ENCODE measurements at places on chromosomes 5 and 9. TPM values are rescaled to one million over a fixed set of nuclear protein-coding genes. Genes with fewer than 3 reads are reported as not detected.

The MYORG gene
- total RNA-seq = 0.52 TPM

The RFESD gene
- 10.9 TPM for total RNA-seq

The PCDHB7 gene
- 0.14 TPM for total RNA-seq

The SLC22A4 gene
- 0.66 TPM for total RNA-seq

- H3K27ac ChIP-seq = no peak overlapping the region
- peaks cover 54% of the 10 kb centered on the region for H3K4me1 ChIP-seq
- no peaks in the 10 kb centered on the region for H3K36me3 ChIP-seq
- H3K27me3 ChIP-seq = no peaks in the 10 kb centered on the region
- H3K4me3 ChIP-seq = no peak overlapping the region
These were observed 190.9 kb downstream of the TTC39B start for GRCh38 chr9:15116130-15116580.

GRCh38 chr9:125325826-125326225 is 64.2 kb downstream of the GAPVD1 start:
- H3K27ac ChIP-seq = no peak overlapping the region
- H3K36me3 ChIP-seq = peaks cover 38% of the 10 kb centered on the region
- H3K27me3 ChIP-seq = no peaks in the 10 kb centered on the region
- no peak for DNase-seq

GRCh38 chr9:2849941-2850340 is 6.0 kb upstream of the PUM3 start:
- H3K36me3 ChIP-seq = no peaks in the 10 kb centered on the region
- H3K27me3 ChIP-seq = peaks cover 5% of the 10 kb centered on the region
- H3K27ac ChIP-seq = no peak overlapping the region
- H3K4me3 ChIP-seq = no peak overlapping the region

- H3K4me1 ChIP-seq = no peaks in the 10 kb centered on the region
- no peak for DNase-seq
- no peaks in the 10 kb centered on the region for H3K27me3 ChIP-seq
- peaks cover 9% of the 10 kb centered on the region for H3K36me3 ChIP-seq
- H3K27ac ChIP-seq = no peak overlapping the region
These were observed 31.2 kb downstream of the AMBP start for GRCh38 chr9:114046875-114047274.

- H3K27me3 ChIP-seq = peaks cover 30% of the 10 kb centered on the region
- peaks cover 5% of the 10 kb centered on the region for H3K4me1 ChIP-seq
- H3K4me3 ChIP-seq = no peak overlapping the region
These were observed 1.8 kb downstream of the SEMA5A start for GRCh38 chr5:9544056-9544455.

GRCh38 chr5:72166070-72166979 is 59.0 kb downstream of the MAP1B start:
- H3K27me3 ChIP-seq = peaks cover 15% of the 10 kb centered on the region
- no peaks in the 10 kb centered on the region for H3K4me1 ChIP-seq
- no peak for DNase-seq

DNA sequence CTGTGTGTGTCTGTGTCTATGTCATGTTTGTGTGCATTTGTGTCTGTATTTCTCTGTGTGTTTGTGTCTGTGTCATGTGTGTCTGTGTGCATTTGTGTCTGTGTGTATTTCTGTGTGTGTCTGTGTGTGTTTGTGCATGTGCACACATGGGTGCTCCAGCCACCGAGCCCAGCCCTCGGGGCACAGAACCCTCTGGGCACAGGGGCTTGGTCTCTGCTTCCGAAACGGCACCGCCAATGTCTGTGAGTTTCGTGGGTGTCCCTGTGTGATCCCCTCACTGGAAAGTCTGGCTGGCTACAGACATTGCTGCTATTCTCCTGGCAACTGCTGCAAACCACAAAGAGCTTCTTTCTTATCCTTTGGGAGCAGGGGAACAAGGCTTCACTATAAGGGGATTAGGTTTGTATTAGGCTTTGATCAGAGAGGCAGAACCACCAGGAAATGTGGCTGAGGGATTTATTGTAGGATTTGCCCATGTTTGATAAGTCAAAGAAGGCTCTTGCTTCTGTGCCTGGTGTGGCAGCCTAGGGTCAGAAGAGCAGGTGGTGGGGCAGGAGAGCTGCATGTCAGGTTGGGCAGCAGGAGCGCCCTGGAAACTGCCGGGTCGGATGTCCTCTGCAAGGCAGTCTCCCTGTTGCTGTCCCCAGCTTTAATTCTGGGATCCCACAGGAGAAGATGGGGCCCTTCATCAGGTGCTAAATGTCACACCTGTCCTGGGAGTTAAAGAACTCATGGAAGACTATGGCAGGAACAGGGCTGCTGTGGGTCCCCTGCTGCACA is 39.6 kb upstream of the FCN1 start:
- H3K27ac ChIP-seq = no peak overlapping the region
- H3K4me3 ChIP-seq = no peak overlapping the region

DNA sequence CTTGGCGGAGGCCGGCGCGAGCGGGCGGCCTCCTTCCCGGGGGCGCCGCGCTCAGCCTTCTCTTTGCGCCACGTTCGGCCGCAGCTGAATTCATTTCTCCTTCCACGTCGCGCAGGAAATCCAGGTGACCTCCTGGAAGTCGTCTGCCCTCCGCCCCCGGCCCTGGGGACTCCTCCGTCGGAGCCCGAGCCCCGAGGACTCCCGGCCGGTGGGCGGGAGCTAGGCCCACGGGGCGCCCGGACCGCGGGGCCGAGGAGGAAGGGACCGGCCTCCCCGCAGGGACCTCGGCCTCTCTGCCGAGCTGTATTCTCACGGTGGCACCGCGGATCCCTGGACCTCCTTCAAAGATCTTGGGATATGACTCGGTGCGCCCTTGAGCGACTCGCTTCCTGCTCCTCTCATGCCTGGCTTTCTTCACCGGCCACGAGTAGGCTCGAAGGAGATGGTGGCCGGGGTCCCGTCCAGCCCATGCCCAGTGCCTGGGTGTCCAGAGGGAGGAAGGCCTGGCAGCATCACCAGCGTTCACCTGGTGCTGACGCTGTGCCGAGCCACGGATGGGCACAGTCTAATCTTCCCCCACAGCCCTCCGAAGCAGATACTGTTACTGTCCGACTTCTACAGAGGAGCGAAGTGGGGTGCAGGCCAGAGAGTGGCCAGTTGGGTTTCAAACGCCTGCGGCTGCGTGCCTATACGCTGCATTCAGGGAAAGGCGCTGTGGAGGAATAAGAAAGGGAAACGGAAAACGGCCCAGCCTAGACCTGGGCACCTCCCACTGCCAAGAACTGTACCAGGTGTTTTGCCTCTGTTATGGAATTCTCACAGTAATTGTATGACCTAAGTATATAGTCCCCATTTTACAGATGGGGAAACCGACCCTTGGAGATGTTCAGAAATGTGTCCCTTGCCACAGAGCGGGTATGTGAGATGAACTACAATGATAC is 47.3 kb downstream of the PAX5 start:
- H3K4me1 ChIP-seq = no peaks in the 10 kb centered on the region
- peaks cover 43% of the 10 kb centered on the region for H3K27me3 ChIP-seq
- no peak overlapping the region for H3K4me3 ChIP-seq
- no peak for DNase-seq
- H3K27ac ChIP-seq = no peak overlapping the region

GRCh38 chr9:131578731-131579504 is 33.6 kb downstream of the PRRT1B start:
- H3K4me3 ChIP-seq = no peak overlapping the region
- peak; percentile 85 for DNase-seq
- peaks cover 33% of the 10 kb centered on the region for H3K4me1 ChIP-seq
- H3K27ac ChIP-seq = peak overlapping the region; percentile 79
- H3K36me3 ChIP-seq = peaks cover 55% of the 10 kb centered on the region

DNA sequence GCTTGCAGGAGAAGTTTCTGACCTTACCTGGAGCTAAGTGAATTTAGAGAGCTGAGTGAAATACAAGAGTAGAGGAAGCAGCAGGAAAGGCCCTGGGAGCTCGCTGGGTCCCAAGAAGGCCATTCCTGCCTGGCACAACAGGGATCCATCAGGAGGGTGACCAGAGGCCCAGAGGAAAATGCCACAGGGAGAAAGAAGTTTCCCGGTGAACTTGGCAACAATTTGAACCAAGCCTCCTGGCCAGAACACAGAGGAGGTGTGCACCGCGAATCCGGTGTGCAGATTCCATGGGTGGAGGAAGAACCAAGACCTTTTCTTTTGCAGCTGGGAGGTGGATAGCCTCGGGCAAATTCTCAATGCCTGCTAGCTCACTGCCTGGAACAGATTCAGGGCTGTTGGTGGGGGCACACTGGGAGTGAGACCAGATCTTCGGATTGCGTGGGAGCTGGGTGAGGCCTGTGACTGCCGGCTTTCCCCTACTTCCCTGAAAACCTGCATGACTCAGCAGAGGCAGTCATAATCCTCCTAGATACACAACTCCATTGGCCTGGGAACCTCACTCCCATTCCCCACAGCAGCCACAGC is 1850.9 kb upstream of the NUDT12 start:
- no peak overlapping the region for H3K4me3 ChIP-seq
- H3K36me3 ChIP-seq = no peaks in the 10 kb centered on the region
- H3K27me3 ChIP-seq = no peaks in the 10 kb centered on the region
- no peaks in the 10 kb centered on the region for H3K4me1 ChIP-seq
- no peak for DNase-seq
- no peak overlapping the region for H3K27ac ChIP-seq

All from thymus (tissue), 14 donors.